Bronchial epithelial cell (primary cell): ENCODE measurements at places on chromosomes 7 and 10.

DNA sequence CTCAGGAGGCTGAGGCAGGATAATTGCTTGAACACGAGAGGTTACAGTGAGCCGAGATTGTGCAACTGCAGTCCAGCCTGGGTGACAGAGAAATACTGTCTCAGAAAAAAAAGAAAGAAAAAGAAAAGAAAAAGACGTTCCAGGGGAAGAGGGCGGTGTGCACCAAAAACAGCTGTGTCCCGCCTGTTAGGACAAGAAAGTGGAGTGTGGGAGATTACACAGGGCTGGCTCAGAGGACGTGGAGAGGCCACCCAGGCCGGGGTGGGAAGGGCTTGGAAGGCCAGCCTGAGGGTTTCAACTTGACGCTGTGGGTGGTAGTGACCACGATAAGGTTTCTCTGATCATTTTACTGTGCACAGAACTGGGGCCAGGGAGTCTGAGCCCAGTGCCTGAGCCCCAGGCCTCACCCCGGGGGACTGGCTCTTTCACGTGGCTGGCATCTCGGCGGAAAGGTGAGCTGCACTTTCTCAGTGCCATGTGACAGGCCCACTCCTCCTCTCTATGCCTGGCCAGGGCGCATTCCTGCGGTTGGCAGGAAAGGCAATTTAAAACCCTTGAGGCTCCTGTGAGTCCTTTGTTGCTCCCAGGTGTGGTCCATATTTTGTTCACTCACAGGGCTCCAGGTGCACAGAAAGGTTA lies 13.9 kb downstream of the RHBDD2 start:
- peak; percentile 84 for DNase-seq

- DNase-seq = no peak
These were observed 194.8 kb upstream of the KMT2E start for GRCh38 chr7:104818961-104819880.

GRCh38 chr10:97570146-97570788 lies 2.3 kb upstream of the ANKRD2 start:
- no peak for DNase-seq

GRCh38 chr7:118918556-118918955 lies 694.1 kb downstream of the ANKRD7 start:
- DNase-seq = peak; percentile 58

GRCh38 chr7:157676001-157676400 lies 339.2 kb downstream of the DNAJB6 start:
- no peak for DNase-seq

- DNase-seq = no peak
These were observed 3.5 kb downstream of the BMI1 start for GRCh38 chr10:22324413-22324812.

- no peak for DNase-seq
These were observed 77.5 kb downstream of the SEPTIN7 start for GRCh38 chr7:35878351-35878750.

DNA sequence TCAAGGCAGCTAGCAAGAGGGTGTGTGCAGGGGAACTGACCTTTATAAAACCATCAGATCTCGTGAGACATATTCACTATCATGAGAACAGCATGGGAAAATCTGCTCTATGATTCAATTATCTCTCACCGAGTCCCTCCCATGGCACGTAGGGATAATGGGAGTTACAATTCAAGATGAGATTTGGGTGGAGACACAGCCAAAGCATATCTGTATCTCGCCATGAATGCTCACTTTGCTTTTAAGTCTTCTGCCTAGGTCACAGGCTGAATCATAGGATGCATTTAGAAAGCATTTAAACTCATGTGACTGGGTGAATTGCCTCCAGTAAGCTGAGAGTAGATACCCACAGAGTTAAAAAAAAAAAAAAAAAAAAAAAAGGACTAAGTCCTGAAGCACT lies 220.0 kb downstream of the AGMO start:
- DNase-seq = no peak

GRCh38 chr7:127838816-127839415 lies 186.9 kb downstream of the SND1 start:
- DNase-seq = no peak
